ENCODE measurements at places on chromosomes 2 and 18. TPM values are rescaled to one million over a fixed set of nuclear protein-coding genes. Genes with fewer than 3 reads are reported as not detected.

RNF125 gene
- total RNA-seq: 1.7 TPM

SLC30A3 gene
- 9.6 TPM for total RNA-seq

SNORC gene
- 1.1 TPM for total RNA-seq

TANC1 gene
- 46.5 TPM for total RNA-seq

- no peak for DNase-seq
Observed at GRCh38 chr2:168233166-168233565, 14.2 kb downstream of the STK39 start.

GRCh38 chr2:220159738-220160137 is 532.3 kb downstream of the SLC4A3 start:
- DNase-seq: no peak

- no peak for DNase-seq
Observed at GRCh38 chr2:30365201-30365600, 81.8 kb upstream of the LCLAT1 start.

DNA sequence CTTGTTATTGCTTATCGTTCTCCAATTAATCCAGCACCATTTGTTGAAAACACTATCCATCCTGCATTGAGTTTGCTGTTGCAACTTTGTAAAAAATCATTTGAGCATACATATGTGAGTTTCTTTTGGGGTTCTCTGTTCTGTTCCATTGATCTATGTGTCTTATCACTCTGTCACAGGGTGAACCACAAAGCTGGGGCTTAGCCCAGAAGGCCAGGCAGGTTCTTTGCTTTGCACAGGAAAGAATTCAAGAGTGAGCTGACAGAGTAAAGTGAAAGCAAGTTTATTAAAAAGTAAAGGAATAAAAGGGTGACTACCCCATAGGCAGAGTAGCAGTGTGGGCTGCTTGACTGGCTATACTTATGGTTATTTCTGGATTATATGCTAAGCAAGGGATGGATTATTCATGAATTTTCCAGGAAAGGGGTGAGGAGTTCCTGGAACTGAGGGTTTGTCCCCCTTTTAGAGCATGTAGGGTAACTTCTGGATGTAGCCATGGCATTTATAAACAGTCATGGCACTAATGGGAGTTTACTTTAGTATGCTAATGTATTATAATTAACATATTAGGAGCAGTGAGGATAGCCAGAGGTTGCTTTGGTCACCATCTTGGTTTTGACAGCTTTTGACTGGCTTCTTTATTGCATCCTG is 46.8 kb downstream of the RNF138 start:
- DNase-seq: no peak
